ENCODE measurements at places on chromosomes 1 and 21.

DNA sequence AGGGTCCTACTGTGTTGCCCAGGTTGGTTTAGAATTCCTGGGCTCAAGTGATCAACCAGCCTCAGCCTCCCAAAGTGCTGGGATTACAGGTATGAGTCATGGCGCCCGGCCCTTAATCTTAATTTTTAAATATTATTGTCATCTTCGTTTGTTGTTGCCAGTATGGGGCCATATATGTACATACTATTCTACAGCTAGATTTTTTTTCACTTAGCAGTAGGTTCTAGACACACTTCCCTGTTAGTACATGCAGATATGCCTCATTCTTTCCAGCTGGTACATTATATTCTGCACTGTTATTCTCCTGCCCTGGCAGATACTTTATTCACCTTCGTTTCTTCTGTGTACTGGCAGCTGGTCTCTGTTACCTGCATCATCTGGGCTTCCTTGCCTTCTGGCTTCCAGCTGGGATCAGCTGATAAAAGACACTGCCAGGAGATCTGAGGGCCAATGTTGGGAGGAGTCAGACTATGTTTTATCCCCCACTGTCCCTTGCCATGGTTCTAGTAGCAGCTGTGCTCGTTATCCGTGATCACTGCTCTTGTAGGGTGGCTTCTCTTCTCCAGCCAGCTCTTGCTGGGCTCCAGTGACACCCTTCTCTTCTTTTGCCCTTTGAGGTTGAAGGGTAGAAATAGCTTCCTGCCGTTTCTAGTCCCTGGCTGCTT, 24.7 kb downstream of the ST3GAL3 start:
- DNase-seq, result peak; percentile 95

GRCh38 chr1:19361611-19362147, 49.6 kb downstream of the SLC66A1 start:
- DNase-seq, result no peak

DNA sequence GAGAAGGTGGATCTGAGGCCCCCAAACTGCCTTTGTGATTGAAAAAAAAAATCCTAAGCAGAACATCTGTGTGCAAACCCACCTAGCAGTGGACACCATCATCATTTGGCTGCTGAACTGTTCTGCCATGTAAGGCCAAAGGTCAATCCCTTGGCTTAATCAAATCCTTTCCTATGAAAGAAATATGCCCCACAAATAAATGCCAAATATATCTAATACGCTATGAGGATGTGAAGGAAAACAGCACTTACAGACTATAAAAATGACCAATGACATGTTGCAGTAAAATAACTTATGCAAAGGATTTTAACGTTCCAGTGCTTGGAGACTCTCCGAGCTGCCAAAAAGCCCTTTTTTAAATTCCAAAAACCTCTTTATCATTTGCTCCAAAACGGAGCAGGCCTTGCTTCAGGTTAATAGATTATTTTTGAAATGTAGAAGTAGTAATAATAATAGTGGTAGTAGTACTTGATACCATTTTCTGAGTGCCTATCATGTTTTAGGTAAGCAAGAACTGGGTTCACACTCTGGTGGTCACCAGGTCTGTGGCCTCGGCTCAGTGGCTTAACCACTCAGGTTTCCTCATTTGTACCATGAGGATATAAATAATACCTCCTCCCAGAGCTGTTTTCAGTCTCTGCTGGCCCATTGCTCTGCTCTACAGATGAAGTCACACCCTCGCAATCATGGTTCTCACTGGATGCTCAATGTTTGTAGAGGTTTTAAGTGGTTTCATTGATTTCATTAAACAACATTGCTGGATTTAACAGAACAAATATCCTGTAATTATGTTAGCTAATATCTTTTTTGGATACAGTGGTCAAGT, 47.9 kb upstream of the EDEM3 start:
- DNase-seq, result no peak

- DNase-seq, result no peak
These were observed 13.8 kb downstream of the EFHD2 start for GRCh38 chr1:15423355-15424077.

DNA sequence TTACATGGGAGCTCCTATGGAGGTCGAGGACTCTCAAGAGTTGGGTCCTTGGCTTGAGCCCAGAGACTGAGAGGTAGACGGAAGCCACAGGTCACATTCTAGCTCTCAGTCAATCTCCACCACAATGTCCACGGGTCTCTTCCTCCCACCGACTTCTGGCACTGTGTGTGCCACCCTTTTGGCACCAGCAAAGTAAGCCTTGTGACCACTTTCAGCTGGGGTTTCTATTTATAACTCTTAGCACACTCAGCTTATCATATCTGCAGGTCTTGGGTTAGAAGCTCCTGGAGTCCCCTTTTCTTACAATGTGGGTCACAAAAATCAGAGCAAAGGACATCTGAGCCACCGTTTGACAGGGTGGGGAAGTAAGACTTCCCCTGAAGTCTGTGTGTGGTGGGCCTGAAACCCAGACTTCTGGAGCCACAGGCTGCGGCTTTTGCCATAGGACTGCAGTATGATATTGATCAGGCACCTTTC, 28.3 kb downstream of the NCMAP start:
- DNase-seq, result no peak

- no peak for DNase-seq
These were observed 777.5 kb downstream of the ADGRL2 start for GRCh38 chr1:82578086-82578726.

DNA sequence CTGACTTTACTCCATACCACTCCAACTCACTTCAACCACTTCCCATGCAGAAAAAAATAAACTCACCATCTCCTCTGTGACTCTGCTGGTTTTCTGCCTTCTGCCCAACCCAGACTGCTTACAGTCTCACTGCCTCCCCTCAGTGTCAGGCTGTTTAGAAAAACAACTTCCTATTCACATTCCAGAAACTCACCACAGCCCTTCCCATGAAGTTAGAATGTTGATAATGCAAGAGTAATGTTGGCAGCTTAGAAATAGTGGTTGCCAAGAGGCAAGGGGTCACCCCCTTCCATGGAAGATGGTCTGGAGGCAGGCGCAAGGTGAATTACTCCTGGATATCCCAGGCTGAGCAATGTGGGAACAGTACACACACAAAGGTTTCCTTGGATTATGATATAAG, at the start of gene SELP:
Gene SELP, minus strand, starts transcription at position 119 of the 400 bp plus-strand sequence. Its CDS starts 50 bp downstream, at position 69.
- no peak for DNase-seq

- no peak for DNase-seq
These were observed 79.2 kb downstream of the AJAP1 start for GRCh38 chr1:4733446-4734177.

DNA sequence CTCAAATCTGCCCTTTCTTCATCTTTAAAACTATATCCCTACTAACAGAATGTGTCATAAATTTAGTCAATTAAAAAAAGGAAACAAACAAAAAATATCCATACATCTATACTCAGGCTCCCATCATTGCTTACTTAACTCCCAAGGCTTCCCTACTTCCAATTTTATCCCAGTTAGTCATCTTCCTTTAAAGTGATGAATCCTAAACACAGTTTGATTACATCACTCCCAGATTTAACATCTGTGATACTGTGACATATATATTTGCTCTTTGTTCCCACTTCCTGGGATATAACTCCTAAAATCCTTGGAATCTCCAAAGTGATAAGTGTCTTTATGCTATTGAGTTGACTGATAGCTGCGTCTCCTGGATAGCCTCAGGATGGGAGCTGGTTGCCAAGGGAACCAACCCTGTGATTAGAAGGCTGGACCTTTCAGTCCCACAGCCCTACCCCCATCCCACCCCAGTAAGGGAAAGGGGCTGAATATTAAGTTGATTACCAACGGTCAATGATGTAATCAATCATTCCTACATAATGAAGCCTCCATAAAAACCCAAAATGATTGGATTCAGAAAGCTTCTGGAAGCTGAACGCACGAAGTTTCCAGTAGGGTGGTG, 21.6 kb downstream of the GLMN start:
- DNase-seq, result no peak

DNA sequence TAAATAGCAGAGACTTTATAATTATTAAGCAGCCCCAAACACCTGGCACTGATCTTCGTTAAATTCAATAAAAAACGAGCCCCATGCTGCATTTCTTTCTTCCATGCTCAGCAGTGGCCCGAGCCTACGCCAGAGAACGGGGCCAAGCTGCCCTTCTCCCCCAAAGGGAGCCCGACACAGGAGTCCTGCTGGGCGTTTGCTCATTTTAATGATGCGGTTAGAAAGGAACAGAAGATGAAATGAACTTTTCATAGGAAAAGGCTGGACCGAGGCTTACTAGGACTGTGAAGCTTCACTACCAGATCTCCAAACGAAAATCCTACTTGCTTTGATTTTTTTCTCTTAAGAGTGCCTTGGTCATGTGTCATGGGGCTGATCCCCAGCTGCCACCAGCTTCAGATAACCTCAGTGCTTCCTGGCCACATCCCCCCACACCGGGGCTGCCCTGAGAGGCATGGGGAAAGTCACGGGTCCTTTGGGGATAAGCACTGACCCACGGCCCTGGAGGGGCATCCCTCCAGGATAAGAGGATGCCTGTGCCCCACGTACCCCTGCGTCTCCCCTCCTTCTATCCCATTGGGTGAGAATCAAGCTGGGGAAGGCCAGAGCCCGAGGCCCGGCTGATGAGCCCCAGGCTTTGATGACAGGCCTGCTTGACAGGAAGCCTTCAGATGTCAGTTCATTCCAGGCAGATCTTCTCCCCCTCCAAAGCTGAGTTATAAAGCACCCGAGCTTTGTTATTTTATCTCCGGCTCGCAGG, 34.2 kb downstream of the PGBD5 start:
- no peak for DNase-seq

DNA sequence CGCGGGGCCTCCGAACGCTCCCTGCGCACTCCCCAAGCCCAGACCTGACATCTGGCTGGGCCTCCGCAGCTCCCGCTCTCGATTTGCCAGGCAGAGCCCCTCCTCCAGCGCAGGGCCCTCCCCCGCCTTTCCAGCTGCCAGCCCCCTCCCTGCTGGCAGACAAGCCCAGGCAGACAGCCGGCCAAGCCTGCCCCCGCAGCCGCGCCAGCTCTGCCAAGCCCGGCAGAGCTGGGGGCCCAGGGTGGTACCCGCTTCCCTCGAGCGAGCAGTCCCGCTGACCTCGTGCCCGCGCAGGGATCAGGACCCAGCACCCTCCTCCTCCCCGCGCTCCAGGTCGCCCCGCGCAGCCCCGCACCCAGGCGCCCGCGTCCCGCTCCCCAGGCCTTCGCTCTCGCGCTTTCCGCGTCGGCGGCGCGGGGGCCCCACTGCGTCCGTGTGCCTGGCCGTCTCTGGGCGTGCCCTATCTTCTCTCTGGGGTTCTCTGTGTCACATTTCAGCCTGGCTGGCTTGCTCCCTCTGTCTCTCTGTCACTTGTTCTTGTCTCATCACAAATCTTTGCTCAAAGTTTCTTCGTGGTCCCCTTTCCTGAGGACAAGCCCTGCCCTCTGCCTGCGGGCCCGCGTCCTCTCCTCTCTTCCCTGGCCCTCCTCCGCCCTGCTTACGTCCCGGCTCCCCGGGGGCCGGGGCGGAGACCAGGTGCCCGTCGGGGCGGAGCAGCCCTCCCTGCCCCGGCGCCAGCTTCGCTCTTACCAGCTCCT, 580 bp downstream of the INKA2 start:
- peak; percentile 68 for DNase-seq

DNA sequence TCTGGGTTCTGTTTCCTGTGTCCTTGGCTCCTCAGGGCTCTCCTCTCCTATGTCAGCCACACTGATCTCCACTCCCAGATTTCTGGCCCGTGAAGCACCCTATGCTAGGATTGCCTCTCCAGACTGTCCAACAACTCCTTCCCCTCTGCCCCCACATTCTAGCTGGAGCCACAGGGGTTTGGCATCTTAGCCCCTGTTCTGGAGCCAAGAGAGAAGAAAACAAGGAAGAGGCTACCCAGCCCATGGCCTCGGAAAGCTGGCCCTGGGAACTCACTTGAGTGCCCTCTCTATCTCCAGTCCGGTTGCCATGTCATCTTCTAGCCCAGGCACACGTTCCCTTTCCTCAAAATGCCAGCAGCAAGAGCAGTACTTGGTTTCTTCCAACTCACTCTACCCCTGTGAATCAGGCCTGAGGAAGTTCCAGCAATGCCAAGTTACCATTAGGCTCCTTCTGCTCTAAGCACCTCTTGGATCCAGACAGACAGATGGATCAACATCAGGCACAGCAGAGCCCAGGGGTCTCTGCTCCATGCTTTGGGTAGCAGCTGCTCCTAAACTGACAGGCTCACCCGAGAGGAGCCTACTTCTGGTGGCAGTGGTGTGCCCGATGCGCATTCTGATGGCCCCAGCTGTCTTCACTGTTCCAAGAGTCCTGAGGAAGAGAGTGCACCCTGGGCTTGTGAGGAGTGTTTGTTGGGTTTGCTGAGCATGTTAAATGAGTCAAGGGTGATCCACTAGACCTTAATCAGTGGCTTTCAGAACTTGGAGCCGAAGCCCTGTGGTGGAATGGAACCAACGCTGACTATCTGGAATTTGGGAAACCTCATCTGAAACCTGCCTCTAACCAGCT, 11.6 kb upstream of the GPR61 start:
- DNase-seq, result no peak

- peak; percentile 81 for DNase-seq
These were observed 10.7 kb upstream of the ELF3 start for GRCh38 chr1:201999625-202000238.

DNA sequence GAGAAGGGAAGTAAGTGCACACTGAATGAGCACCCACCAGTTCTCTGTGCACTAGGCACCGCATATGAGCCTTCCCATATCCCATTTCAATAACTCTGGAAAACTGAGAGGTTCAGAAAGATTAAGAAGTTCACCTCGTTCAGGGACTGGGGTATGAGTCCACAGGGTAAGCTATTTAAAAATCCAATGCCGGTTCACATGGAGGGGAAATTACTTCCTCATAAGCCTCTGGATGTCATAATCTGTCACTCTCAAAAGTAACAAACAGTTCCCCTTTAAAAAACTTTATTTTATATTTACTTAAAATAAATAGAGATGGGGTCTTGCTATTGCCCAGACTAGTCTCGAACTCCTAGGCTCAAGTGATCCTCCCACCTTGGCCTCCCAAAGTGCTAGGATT, 1.9 kb downstream of the OR2B11 start:
- DNase-seq, result no peak
